ENCODE measurements at places on chromosomes 7 and 10.
A peak's percentile ranks its signal among the peaks of the same experiment; 100 is the strongest.

DNA sequence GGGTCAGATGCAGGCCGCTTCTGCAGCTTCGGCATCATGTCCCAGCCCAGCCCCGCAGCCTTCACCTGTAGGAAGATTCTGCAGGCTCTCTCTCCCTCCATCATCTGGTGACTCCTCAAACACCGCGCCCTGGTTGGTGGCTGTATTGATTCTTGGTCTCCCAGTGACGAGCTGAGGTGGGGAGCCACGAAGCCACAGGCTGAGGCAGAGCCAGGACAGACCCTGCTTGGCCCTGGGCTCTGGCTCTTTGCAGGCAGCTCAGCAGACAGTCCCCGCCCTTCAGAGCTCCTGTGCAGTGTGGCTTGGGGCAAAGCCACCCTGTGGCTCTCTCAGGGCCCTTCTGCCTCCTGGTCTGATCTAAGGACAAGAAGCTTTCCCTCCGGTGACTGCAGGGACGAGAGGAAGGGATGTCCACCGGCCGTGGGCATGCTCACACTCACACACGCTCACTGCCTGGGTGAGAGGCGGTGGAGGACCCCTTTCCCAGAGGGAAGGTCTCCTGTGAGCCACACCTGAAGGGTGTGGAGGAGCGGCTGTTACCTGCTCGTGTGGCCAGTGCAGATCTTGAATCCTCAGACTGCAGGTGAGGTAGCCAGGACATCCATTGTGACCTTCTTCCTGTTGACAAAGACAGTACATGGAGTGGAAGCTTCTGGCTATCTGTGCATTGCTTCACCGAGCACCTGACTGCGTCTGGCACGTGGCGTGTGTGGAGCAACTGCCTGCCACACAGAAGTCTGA, 79.6 kb downstream of the INPP5A start:
- DNase-seq = no peak

DNA sequence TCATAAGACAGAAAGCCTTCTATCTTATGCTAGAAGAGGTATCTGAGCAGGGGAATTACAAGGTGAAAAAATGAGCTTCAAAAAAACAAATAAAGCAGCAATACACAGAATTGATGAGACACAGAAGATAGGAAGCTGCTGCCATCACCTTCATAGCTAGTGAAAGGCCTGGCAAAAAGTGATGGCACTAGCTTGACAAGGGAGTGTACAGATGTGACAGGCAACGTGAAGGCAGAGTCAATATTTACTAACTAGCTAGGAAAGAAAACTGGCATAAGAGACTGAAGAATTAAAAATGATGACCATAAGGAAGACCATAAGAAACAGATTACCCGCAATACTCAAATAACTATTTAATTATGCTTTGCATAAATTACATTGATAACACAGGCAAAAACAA, 9.4 kb downstream of the GPR22 start:
- no peak for DNase-seq

- DNase-seq = no peak
Observed at GRCh38 chr10:76453332-76453731, 1021.9 kb downstream of the LRMDA start.

- no peak for DNase-seq
Observed at GRCh38 chr10:59838085-59838789, 68.1 kb downstream of the CCDC6 start.

GRCh38 chr10:84294766-84295447, 33.5 kb upstream of the CCSER2 start:
- DNase-seq = no peak

- no peak for DNase-seq
Observed at GRCh38 chr10:27513451-27514191, 9.5 kb downstream of the RAB18 start.

DNA sequence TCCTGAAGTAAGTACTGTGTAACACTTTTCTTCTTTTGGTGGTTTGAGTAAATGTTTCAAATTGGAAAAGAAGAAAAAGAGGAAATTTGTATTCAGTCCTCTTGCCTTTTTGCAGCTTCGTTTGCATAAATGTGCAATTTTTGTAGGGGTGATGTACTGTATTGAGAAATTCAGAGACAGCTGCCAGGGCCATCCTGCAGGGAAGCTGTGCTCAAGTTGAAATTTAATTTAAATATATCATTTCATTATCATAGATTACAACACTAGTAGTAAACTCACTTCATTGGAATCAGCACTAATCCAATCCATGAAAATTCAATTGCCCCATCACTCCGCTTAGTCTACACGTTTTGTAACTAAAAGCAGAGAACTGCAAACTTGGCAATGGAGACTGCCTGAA, 415.4 kb downstream of the DNAJB9 start:
- DNase-seq = no peak

DNA sequence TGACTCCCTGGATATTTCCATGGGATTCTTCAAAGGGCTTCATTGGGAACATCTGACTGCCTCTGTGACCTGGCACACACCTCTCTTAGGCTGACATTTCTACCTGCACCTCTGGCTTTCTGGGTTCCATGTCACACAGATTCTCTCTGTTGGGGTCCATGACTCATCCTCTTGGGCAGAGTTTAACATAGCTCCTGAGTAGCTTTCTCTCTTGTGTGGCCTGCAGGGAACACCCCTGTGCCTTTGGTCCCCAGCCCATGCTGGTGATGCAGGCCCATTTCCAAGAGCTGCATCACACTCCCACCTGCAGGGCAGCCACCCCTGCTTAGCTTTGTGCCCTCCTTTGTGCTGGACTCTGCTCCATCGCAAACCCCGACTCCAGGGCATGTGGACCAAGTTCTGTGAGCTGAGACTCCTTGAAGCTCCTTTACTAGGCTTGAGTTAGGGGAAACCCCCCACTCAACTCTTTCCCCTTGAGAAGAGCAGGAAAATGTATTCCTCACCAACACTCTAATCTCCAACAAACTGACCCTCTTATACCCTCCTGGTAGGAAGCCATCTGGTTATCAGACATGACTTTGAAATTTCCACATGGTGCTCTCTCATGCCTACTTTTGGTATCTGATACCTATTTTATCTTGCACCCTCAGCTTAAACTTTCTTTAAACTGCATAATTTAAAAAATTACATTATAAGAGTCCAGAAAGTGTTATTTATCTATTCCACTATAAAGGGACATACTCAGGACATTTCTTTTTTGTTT, 93.3 kb downstream of the ZNF777 start:
- DNase-seq = no peak

DNA sequence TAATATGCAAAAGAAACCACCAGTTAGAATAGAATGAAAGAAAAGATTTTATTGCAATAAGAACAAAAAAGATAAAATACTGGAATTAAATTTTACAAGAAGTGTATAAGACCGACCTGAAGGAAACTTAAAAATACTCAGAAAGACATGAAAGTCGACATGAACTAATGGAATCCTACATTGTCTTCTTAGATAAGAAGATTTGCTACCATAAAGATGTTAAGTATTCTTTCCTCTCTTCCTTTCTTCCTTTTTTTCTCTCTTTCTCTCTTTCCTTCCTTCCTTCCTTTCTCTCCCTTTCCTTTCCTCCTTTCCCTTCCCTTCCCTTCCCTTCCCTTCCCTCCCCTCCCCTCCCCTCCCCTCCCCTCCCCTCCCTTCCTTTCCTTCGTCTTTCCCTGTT, 6.5 kb downstream of the TAS2R60 start:
- DNase-seq = no peak

DNA sequence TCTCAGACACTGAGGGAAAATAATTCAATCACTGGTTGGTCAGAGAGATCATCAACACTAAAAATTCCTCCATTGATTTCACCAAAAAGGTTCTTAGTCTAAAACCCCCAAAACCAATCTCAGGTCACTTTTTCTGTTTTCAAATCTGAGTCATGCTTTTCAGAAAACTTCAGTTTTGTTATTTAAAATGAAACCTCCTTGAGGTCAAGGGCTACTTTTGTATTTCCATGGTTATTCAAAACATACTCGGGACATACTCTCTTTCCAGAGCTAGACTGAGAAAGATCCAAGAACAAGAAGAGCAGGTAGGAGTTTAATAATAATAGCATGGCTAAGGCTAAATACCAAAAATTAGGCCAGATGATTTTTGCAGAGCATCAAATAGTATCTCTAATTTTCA, 152.8 kb downstream of the SDHAF3 start:
- DNase-seq = no peak

GRCh38 chr7:40597517-40597916, 462.7 kb downstream of the SUGCT start:
- no peak for DNase-seq

GRCh38 chr10:112650588-112651030, 203.6 kb downstream of the VTI1A start:
- DNase-seq = no peak

GRCh38 chr7:44541876-44542610, 913 bp upstream of the NPC1L1 start:
- DNase-seq = no peak

- DNase-seq = no peak
Observed at GRCh38 chr7:138245682-138246081, 169.4 kb downstream of the AKR1D1 start.

DNA sequence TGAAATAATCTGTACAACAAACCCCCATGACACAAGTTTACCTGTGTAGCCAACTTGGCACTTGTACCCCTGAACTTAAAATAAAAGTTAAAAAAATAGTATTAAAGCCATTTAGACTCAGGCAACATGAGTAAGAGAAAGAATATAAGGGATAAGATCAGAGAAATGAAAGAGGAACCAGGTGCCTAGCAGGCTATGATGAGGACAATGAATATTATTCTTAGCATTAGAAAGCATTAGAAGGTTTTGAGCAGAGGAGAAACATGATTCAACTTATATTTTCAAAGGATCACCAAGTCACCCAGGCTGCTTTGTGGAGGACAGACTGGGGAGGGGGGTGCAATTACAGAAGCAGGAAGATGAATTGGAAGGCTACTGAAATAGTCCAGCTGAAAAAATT, 48.1 kb upstream of the TES start:
- no peak for DNase-seq

DNA sequence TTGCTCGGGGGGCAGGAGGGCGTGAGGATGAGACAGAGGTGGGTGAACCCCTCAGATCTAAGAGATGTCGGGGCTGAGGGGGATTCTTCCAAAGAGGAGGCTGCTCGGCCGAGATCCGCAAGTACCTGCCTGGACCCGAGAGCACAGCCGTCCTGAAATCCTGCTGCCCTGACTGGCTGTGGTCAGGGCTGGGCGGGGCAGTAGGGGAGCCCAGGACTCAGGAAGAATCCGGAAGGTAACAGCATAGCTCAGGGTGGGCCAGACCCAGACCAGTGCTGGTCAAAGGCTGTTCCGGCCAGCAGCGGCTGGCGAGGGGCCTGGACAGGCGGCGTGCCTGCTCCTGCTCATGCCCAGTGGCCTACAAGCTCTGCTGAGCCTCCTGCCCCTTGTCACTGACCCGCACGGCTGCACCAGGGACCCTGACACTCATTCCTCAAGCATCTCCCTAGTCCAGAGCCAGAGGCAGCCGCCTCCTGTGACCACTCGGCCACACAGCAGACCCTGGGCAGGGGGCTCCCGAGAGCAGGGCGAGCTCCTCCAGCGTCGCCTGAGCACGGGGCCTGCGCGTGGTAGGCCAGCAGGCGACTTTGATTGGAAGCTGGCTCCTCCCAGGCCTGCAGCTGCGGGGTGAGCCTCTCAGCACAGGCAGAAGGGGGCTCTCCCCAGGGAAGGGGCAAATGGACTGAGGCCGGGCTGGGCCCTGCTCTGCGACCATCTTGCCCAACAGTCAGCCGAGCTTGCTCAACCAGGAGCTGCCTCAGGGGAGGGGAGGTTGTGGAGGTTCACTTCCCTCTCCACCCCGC, 3.1 kb upstream of the ADAP1 start:
- DNase-seq = no peak

GRCh38 chr10:33423154-33423529, 88.7 kb upstream of the NRP1 start:
- no peak for DNase-seq

GRCh38 chr7:52911795-52912194, 123.6 kb upstream of the POM121L12 start:
- DNase-seq = no peak

- DNase-seq = no peak
Observed at GRCh38 chr7:91459539-91459938, 195.3 kb downstream of the FZD1 start.

GRCh38 chr7:73742753-73743641, 4.4 kb upstream of the ABHD11 start:
- peak; percentile 82 for DNase-seq

DNA sequence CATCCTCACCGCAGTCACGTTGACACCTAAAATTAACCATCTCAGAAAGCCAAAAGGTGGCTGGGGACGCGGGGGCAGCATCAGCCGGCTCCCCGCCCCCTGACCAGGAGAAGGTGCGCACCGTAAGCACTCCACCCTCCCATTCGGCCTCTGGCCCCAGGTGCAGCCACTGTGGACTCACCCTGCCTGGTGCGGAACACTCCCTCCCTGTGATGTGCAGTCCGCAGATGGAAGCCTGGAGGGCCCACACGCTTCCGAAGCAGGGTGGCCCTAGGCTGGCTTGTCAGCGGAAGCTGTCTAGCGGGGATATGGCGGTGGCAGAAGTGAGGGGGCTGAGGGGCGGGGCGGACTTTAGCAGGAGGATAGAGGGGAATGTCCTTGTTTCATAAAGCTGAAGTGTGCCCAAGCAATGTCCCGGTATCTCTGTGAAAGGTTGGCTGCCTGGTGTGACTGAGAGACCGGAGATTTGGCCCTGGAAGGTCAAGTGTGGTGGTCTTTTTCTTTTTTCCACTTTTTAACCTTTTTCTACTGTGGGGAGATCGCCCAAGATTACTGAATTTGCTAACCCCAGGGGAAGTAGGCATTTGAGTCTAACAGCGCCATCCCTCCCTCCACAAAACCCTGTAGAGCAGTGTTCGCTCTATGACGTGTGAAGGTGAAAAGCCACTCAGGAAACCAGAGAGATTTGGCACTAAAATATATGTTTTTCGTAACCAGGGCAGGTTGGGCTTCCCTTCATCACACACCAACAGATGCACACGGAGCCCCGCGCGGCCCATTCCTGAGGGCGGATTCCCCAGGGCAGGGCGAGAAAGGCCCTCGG, 74.7 kb downstream of the CXCL12 start:
- DNase-seq = no peak

DNA sequence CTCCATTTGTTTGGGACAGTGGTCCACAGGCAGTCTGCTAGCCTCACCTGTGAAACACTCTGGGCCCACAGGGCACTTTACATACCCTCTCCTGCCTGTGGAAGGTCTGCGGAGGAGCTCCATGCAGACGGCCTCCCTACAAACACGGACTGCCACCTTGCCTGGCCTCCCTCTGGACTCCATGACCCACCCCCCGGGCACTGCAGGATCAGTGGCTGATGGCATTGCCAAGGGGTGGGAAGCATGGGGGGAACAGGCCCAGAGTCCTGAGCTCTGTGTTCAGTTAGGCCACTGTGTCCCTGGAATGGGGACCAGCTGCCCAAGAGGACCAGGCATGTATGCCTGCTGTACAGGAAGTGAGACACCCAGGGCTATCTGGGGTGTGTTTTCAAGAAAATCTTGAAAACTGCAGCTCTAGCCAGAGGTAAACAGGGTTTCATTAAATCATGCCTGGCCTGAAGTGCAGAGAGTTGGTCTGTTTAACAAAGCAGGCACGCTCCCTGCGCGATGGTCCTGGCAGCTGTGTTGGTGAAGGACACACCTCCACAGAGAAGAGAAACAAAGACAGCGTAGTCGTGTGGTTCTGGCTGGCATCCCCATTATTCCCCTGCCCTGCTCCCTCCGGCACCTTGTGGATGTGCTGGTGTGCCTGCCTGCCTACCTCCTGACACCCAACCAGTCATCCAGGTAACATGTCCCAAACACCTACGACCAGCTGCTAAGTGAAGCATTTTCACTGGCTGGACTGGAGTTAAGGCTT, 470.8 kb upstream of the ZMIZ1 start:
- no peak for DNase-seq

Measured in NCI-H1436 treated with DMSO at 0.1 percent for 48 hours (cell line).